ENCODE measurements at places on chromosomes 1 and 21. TPM values are rescaled to one million over a fixed set of nuclear protein-coding genes. Genes with fewer than 3 reads are reported as not detected.

- DNase-seq = no peak
Measured at GRCh38 chr1:184157394-184157742, 105.8 kb downstream of the TSEN15 start.

The DFFA gene
- 32.0 TPM for total RNA-seq

The TCHHL1 gene
- not detected for total RNA-seq

- no peak for DNase-seq
Measured at GRCh38 chr1:146051452-146051851, 29.9 kb upstream of the HJV start.

The ZYG11A gene
- total RNA-seq = 0.24 TPM

GRCh38 chr1:114340892-114341291 is 170.1 kb downstream of the TRIM33 start:
- DNase-seq = no peak

All from activated CD4-positive, alpha-beta memory T cell treated with anti-CD3 and anti-CD28 coated beads for 36 hours (primary cell).